CD14-positive monocyte (primary cell): ENCODE measurements at places on chromosomes 5 and 9.

- no peak for DNase-seq
Observed at GRCh38 chr5:17214893-17215292, 2.5 kb upstream of the BASP1 start.

- no peak for DNase-seq
Observed at GRCh38 chr9:105975886-105976645, 281.7 kb downstream of the TMEM38B start.

DNA sequence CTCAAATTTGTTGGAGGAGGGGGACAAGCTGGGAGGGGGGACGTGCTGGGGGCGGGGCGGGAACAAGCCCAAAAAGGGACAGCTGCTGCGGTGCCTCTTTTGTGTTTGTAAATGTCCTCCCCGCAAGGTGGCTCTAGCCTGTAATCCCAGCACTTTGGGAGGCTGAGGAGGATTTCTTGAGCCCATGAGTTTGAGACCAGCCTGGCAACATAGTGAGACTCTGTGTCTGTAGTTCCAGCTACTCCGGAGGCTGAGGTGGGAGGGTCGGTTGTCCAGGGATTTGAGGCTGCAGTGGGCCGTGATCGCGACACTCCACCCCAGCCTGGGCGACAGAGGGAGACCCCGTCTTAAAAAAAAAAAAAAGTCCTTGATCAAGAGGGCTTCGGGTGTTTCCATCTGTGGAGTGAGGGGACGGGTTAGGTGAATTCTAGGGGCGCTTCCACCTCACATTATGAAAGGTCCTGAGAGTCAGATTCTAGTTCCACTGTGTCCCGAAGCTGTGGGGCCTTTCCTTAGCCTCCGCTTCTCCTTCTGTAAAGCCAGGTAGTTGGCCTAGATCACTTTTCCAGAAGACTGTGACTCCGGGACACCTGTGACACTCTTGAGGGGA is 779 bp upstream of the CTNNA1 start:
- DNase-seq, result no peak

- no peak for DNase-seq
Observed at GRCh38 chr5:153135411-153135810, 355.1 kb upstream of the GRIA1 start.

GRCh38 chr9:107177243-107177839 is 105.7 kb upstream of the RAD23B start:
- no peak for DNase-seq

DNA sequence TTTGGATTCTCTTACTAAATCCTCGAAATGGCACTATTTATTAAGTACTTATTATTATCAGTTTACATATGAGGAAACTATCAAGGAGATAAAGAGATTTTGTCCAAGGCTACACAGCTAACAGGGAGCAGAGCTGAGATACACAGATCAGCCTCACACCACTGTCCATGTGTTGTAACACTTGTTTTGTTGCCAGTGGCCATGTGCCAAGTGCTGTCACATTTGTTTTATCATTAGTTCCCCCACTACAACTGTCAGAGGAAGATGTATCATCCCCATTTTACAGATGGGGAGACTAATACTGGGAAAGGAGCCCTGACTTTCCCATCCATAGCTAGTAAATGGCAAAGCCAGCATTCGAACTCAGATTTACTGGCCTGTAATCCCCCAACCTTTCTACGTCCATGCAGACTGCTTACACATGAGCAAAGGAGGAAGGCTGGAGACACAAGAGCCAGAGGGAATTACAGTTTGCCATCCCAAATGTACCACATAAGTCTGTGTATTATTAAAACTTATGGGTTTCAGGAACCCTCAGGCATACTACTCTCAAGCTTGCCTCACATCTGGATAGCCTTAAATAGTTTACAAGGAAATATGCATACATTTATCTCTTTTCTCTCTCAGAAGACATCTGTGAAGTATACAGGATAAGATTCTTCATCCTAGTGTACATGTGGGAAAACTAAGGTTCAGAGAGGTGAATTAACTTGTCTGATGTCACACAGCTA is 25.1 kb downstream of the PAPPA start:
- no peak for DNase-seq

GRCh38 chr9:110825950-110826349 is 157.4 kb downstream of the MUSK start:
- no peak for DNase-seq

DNA sequence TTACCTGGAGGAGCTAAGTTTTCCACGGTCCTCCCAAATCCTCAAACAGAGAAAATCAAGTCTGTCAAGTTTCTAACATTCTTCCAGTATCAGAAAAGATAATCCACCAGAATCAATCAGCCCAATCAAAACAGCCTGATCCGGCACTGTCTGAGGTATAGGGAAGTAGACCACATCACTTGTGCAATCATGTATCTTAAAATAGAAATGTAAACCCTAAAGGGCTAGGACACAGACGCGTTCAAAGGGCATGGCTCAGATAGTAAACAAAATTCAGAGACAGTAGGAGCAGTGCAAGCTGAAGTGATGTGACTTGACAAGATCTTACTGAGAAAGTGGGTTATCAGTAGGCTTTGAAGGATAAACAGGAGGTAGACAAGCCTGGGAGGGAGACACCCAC is 252.4 kb upstream of the DAPK1 start:
- no peak for DNase-seq

GRCh38 chr9:12760758-12761157 is 14.1 kb upstream of the LURAP1L start:
- DNase-seq, result no peak

DNA sequence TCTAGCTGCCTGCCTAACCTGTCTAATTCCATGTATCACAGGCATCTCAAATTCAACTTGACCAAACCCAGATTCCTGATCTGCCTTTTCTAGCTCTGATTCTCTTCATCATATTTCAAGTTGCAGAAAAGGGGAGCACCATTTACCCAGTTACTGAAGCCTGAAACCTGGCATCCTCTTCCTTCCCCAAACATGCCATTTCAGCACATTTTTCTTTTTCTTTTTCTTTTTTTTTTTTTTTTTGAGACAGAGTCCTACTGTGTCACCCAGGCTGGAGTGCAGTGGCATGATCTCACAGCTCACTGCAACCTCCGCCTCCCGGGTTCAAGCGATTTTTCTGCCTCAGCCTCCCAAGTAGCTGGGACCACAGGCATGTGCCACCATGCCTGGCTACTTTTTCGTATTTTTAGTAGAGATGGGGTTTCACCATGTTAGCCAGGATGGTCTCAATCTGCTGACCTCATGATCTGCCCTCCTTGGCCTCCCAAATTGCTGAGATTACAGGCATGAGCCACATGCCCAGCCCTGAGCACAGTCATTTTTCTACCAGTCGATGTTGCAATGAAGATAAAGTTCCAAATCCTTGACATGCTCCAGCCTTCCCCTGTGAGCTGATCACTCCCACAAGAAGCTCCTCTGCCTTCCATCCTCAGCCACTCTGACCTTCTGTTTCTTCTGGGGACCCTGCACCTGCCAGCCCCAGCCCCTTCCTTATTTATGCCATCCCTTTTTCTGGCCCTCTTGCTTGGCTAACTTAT is 32.2 kb downstream of the ACER2 start:
- no peak for DNase-seq
